ENCODE measurements at places on chromosomes 6 and 20. TPM values are rescaled to one million over a fixed set of nuclear protein-coding genes. Genes with fewer than 3 reads are reported as not detected.

DNA sequence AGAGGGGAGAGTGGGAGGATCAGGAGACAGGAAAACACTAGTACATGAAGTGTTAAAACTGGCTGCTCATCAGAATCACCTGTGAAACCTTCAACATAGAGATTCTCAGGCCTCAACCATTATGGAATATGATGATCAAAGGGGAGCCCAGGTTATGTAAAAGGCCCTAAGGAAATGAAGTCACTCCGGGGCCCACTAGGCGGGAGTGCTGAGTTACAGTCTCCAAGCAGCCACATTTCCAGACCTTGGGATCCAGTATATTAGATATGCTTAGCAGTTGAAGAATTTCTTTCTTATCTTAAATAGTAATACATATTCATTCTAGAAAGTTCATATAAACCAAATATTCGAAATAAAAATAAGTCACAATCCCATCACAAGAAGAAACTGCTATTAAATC is 476.3 kb downstream of the PRKN start:
- DNase-seq = peak; percentile 37

DNA sequence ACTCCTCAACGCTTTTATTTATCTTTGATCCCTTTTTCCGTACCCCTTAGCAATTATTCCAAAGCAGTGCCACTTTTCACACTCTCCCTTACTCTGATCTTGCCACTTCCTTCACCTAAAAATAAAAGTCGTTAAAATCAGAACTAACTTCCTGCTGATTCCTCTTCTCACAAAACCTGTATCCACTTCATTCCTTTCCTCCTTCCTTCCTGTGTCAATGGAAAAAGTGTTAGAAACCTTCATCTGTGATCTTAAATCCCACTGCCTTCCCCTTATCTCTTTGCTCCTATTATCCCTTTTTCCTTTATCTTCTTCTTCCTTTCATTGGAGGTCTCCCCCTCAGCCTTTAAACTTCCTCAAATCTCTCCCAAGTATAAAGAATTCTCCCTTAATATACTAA is 49.2 kb downstream of the GOPC start:
- DNase-seq = no peak

BMP6 gene
- total RNA-seq = 0.37 TPM

DSP gene
- 38.3 TPM for total RNA-seq

DNA sequence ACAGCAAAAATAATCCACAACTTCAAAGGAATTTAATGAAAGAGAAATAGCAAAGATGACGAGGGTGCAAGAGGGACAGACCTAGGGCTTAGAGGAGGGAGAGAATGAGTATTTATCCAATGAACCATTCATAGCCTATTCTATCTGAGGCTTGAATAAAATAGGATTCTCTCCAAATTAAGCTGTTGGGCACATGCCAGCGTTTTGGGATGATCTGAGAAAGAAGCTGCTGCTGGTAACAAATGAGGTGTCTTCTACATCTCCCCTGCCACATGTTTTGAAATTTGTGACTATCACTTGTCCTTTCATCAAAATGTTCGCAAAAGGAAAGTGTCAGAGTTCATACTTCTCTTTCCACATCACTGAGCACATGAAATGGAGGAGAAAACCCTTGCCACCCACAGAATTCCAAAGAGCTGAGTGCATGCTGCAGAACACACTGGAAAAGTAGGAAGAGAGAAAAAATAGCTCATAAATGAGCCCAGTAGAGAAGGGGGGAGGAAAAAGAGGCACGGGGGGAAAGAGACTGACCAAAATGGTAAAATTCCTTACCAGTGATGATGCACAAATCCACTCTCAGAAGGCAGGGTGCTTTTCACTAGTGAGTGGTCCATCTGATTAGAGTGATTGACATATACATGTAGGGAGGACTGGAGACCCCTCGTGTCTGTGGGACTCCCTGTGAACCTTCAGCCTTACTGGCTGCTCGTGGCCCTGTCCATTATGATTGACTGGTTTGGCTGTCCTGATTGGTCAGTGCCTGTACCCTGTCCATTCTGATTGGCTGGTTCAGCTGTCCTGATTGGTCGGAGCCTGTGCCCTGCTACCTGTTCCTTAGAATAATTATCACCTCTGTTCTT is 180.5 kb downstream of the OGFRL1 start:
- no peak for DNase-seq

- no peak for DNase-seq
These were observed 318.0 kb downstream of the RFPL4B start for GRCh38 chr6:112665114-112665513.

GRCh38 chr20:2873747-2874041 is 413 bp downstream of the PTPRA start:
- peak; percentile 91 for DNase-seq

DNA sequence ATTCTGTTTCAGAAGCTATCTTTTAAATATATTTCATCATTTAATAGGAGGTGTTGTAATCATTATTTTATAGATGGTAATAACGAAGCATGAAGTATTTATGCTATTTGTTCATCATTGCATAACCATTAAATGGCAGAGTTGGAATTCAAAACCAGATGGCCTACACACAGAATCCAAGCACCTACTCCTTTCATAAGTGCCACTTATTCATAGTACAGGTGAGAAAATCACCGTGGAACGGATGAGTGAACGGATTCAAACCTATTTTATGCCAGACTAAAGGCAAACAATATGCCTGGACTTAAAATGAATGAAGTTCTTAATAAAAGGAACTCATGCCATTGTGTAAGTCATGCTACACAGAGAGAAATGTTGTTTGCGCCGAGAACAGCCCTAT is 397.9 kb upstream of the ADGRB3 start:
- DNase-seq = no peak

DNA sequence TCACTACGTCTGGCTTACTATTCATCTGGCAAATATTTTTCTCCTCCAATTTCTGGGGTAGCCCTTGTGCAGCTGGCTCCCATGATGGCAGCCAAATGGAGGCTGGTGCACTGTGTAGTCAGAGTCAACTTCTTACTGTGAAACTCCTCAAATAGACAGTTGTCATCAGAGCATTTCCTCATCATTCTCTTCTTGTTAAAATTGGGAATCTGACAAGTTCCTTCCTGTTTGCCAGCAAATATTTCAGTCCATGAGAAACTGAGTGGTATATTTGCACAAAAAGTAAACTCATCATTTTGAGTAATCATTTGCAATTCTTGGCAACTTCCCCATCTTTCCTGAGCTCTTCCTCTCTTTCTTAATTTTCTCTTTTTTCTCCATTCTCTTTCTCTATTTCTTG is 394.9 kb upstream of the RGS17 start:
- DNase-seq = no peak

GRCh38 chr6:138405816-138406413 is 1.9 kb downstream of the HEBP2 start:
- DNase-seq = no peak

DNA sequence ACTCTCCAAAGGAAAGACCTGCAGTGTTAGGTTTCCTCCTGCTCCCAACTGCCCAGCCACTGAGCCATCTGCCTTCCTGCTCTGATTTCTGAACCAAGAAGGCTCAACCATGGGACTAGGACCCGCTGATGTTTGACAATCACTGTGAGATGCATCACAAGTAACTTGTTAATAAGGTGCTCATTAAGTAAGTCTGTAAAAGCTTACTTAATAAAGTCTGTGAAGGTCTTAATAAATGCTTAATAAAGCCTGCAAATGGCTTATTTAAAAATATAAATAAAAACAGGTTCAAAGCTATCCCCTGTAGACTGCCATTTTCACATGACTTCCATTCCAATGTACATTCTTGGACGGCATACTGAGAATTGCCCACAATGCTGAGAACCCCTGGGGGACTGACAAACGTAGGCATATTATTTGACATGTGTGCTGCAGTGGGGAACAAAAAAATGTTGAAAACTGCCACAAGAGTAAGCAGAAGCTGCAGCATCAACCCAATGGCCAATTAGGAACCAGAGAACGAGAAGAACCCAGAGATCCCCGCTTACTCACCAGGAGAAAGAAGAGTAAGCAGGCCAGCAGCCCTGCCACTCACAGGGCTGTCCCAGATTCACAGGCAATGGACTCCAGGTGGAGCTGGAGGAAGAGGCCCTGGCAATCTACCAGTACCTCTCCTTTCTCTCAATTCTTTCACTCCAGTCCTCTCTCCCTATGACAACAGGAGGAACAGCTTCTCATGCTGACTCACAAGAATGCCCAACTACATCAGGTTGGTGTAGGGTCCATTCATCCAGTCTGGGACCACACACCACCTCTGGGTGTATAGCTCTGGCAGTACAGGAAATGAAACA is 19.5 kb downstream of the KIF13A start:
- DNase-seq = no peak
